Stimulated activated CD4-positive, alpha-beta T cell treated with anti-CD3 and anti-CD28 coated beads, Interleukin-12 subunit alpha, Interleukin-12 subunit beta, amount 100 ng/mL, for 48 hours (primary cell): ENCODE measurements at places on chromosomes 6 and 20.

DNA sequence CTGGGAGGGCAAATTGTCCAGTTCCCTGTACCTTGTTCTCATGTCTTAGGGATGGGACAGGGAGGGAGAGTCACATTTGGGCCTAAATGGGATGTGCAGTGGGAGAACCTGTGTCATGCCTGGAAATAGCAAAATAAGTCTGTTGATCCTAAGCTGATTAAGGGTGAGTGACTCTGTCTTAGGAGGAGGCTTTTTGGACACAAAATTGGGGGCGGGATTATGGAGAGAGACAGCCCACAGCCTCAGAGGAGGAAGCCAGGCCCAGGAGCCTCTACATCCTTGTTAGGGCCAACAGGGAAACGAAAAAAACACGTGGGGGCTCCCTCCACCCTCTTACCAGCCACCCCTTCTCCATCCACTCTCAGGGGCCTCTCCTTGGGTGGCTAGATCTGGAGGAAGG lies 2.2 kb downstream of the KCNB1 start:
- DNase-seq: no peak

DNA sequence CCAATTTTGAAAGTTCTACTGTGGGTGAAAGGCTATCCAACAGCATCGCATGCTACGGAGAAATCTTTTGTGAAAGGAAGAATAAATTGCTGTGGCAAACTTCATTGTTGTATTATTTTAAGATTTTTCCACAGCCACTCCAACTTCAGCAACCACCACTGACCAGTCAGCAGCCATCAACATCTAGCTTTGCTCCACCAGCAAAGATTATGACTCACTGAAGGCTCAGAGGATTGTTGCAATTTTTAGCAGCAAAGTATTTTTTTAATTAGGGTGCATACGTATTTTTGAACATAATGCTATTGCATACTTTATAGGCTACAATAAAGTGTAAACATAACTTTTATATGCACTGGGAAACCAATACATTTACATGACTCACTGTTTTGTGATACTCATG lies 493.5 kb downstream of the TFAP2A start:
- no peak for DNase-seq

DNA sequence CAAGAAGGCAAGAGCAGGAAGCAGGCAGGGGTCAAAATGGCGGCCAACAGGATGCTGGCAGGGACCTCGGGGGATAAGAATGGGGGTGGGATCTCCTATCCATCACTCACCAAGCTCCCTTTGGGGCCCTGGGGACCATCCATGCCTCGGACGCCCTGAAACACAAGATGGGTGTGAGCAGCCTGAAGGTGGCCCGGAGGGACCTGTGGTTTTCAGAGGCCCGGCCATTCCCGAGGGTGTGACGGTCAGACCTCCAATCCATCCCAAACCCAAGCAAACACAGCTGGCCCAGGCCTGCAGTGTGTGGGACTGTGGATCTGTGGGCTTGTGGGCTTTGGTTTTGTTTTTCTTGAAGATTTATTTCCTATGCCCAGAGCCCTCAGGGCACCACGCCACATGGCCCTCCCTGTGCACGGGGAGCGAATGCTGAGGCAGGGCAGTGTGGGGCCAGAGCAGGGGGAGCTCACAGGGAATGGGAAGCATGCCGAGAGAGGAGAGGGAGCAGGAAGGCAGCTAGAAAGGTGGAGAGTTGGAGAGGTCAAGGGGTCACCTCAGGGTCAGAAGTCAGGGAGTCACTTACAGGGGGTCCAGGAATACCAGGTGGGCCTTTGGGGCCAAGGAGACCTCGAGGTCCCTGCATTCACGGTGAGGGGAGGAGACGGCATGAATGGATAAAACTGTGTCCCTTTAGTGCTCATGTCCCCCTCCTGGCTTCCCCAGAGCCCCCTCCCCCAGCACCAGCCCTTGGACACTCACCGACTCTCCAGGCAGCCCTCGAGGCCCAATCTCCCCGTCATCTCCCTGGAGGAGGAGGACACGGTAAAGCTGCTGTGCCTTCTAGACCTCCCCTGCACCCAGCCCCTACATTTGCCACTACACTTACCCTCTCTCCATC lies 14.5 kb downstream of the COL11A2 start:
- no peak for DNase-seq

GRCh38 chr6:158011478-158011920 lies 29.8 kb downstream of the SYNJ2 start:
- DNase-seq: no peak

DNA sequence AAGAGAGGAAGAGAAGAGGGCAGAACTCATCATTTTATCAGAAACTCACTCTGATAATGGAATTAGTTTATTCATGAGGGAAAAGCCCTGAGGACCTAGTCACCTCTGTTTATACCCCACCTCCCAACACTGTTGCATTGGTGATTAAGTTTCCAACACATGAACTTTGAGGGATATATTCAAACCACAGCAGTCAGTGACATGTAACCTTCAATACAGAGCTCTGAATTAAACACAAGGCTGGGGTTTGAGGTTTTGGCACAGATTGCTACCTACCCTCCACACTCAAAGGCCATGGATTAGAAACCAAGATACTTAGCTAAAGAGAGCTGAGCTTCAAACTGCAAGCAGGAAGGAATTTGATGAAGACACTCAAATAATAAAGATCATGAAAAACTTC lies 48.5 kb upstream of the MOCS1 start:
- no peak for DNase-seq

DNA sequence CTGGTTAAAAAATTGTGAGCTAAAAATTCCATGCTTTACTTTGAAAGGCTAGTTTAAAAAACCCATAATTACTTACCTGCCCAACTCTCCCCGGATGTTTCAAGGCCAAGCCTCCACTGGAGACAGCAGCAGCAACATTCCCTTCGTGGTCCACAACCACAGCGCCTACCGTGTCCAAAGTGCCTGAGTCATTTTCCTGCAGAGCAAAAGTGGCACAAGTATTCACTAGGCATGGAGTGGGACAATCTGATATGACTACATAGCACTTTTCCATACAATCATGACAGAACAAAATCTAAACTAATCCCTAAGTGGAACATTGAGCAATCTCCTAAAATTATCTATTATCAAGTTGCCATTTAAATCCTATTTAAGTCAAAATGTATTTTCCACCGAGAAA lies 104.8 kb downstream of the TASP1 start:
- no peak for DNase-seq

DNA sequence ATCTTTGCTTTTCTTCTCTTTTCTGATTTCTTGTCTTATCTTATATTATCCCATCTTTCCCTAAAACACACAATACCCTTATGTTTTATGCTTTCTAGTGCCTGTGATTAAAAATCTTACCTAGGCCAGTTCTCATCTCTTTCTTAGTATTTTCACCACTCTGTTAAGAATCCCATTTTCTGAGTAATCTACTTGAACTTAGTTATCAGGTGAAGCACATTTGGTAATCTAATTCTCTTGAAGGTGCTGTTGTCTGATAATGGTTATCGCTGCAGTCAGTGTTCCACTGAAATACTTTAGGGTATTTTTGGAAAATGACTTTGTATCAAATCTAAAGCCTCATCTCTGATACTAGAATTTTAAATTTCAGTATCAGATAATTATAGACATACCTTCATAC lies 192.5 kb upstream of the MAN1A1 start:
- no peak for DNase-seq

DNA sequence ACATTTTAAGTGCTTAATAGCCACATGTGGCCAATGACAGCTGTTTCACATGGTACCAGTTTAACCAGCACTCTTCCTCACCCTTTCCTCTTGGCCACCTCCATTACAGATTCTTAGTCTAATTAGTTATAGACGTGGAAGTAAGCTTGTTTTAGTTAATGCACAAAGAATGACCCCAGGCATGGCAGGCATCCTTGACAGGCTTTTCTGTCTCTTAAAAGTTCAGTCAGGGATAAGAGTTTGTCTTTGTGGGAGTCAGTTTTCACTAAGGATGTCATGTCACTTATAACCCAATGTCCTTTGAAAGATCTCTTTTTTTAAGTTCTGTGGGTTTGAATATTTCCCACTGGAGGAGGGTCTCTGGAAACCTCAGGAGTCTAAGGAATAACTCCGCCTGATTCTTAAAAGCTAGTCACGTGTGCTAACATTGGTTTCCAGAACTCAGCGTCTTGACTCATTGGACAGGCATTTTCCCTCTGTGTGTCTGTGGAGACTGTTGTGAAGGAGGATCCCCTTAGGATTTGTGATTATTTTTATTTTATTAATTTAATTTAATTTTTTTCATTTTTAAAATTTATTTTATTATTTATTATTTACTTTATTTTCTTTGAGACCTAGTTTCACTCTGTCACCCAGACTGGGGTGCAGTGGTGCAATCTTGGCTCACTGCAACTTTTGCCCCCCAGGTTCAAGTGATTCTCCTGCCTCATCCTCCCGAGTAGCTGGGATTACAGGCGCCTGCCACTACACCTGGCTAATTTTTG lies 171.4 kb downstream of the ZFAND3 start:
- no peak for DNase-seq

DNA sequence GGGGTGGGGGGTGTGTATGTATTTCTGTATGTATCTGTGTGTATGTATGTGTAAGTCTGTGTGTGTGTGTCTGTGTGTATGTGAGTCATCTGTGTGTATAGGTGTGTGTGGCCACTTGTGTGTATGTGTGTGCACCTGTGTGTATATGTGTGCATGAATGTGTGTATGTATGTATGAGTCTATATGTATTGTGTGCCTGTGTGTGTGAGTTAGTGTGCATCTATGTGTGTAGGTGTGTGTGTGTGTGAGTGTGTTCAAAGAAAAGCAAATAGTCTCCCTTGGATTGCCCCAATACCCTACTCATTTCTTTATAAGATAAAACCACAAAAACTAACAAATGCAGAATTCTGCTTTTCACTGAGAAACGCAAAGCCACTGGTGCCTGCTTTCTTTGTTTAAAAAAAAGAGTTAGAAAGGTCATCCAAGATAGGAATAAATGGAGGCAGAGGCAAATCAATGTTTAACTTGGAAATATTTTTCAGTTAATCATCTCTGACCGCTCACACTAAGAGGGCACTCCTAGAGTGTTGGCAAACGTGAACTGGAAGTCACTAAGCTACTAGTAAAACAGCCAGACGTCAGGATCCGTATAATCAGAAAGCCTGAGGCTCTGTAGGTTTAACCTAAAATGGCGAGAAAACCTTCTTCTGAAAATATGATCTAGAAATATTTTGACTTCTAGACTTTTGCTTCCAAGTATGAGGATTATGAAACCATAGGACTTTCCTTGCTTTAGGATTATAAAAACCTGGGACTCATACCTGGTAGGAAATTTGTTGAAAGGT lies 37.4 kb upstream of the JAG1 start:
- no peak for DNase-seq

- DNase-seq: no peak
Observed at GRCh38 chr6:155887421-155887820, 431.8 kb upstream of the NOX3 start.

DNA sequence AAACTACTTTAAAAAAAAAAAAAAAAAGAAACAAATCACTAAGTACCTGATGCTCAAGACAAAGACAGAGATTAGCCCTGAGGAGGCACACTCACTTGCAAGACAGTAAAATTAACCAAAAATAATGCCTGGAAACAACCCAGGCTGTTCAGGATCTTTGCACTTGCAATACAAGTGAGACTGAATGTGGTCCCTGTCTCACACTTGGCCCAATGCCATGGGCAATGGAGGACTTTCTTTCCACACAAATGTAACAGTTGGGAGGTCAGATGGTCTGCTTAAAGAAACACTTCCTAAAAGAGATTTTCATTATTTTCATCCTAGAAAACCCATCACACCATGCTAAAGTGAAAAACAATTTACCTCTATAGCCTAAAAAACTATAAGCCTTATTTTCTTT lies 16.2 kb downstream of the STAU1 start:
- DNase-seq: no peak

DNA sequence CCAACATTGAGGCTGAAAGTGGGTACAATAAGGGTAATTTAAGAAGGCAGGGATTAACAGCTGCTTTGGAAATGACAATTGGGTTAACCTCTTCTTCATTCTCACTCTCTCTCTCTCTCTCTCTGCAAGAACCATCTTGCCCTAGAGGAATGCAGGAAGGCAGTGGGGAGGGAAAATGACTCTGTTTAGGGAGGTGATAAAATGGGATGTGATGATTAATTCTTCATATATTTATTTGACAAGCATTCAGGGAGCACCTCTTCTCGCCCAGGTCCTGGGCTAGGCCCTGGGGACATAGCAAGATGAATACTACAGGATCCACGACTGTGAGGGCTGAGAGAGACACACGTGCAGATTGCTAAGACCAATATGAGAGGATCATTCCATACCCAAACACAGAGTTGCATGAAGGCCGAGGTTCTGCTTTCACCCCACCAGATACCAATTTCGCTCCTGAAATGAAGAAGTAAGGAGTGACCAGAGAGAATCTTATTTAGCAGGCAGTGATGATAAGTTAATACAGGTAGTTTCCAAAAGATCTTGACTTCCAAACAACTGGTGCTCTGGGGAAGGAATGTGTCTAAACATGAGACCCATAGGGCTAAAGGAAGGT lies 13.3 kb upstream of the PTPN1 start:
- DNase-seq: no peak

- DNase-seq: no peak
Observed at GRCh38 chr20:60011512-60012507, 53.6 kb downstream of the CDH26 start.

DNA sequence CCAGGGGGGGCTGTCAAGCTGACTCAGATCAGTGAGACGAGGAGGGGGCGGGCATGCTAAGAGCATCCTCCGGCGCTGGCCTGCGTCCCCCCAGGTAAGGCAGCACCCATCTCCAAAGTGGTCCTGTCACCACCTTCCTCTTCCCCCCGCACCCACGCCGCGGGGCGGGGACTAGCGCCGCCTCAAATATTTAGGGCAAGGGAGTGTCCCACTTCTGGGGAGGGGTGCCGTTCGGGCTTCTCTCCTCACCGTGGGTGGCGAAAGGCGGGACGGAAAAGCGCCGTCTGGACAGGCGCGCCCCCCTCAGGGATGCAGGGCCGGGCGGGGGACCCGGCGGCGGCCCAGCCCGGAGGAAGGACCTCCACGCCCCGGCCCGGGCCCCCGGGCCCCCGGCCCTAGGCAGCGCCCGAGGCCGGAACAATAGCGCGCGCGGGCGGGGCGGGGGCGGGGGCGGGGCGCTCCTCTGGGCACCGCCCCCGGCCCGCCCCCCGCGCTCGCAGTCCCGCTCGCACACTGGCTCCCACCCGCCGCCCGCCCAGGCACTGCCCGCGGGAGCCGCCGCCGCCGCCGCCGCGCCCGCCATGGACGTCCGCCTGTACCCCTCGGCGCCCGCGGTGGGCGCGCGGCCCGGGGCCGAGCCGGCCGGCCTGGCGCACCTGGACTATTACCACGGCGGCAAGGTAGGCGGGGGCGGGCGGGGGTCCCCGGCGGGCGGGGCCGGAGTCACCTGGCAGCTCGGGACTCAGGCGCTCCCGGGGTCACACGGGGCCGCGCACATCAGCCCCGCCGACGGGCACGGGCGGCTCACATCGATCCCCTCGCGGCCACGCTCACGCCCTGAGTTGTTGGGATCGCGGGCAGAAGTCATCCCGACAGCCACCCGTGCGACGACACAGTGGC lies at the start of gene TOX2:
TSS of gene TOX2 (plus strand) at position 542 of the 900 bp plus-strand sequence. CDS start at position 582, 40 bp downstream.
- no peak for DNase-seq

GRCh38 chr6:28880894-28881780 lies 42.6 kb downstream of the TRIM27 start:
- DNase-seq: no peak
